ENCODE measurements at places on chromosomes 13 and 19. TPM values are rescaled to one million over a fixed set of nuclear protein-coding genes. Genes with fewer than 3 reads are reported as not detected.

Gene ZNF415
- polyA plus RNA-seq: 2.2 TPM

Gene SULT2A1
- not detected for polyA plus RNA-seq

Gene CYP4F12
- 0.06 TPM for polyA plus RNA-seq

Gene LILRB5
- not detected for polyA plus RNA-seq

Gene TMC4
- 12.0 TPM for polyA plus RNA-seq

Gene BRSK1
- 2.6 TPM for polyA plus RNA-seq

Gene USHBP1
- polyA plus RNA-seq: 0.04 TPM

Gene KLK7
- polyA plus RNA-seq: 6.4 TPM

Gene ZNF112
- polyA plus RNA-seq: 0.79 TPM

Gene ZNF534
- polyA plus RNA-seq: not detected

Gene FAM216B
- not detected for polyA plus RNA-seq

Gene ZNF284
- 0.67 TPM for polyA plus RNA-seq

Gene ADPRHL1
- polyA plus RNA-seq: 0.72 TPM

Gene KIR3DL1
- polyA plus RNA-seq: not detected

All from foreskin keratinocyte (primary cell).